ENCODE measurements at places on chromosomes 12 and 14.

- DNase-seq, result no peak
Observed at GRCh38 chr12:81992461-81992860, 233.3 kb upstream of the PPFIA2 start.

GRCh38 chr12:8991371-8992345 is 2.3 kb downstream of the KLRG1 start:
- DNase-seq, result no peak

- no peak for DNase-seq
Observed at GRCh38 chr14:23566778-23567185, 809 bp downstream of the AP1G2 start.

DNA sequence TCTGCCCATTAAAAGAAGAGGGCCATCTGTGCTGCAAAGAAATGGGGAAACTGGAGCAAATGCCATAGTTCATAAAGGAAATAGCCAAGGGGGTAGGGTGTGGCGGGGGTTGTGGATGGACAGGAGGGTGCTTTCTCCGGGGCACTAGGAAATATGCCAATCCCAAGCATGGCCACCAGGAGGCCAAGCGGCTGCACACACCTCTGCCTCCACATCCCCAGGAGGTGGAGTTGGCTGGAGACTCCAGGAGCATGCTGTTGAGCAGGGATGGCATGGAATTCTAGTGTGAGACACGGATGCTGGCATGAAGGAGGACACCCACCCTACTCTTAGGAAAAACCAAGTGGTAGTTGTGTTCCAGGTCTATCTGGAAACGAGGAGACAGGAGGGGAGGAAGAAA is 25.2 kb downstream of the NID2 start:
- DNase-seq, result no peak

DNA sequence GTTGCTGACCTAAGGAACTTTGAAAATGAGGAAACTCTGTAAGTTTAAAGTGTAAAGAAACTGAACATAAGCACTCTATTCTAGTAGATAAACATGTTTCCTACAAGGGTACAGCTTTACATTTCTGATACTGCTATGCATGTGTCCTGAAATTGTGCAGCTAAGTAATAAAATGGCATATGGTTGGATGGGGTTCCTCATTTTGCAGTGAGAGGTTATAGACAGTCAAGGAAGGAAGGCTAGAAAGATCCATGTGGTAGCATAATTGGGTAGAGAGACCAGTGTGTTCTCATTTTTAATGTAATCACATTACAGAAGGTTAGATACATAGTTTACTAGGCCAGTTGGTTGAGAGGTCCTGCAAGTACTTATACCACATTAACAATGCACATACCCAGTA is 477.0 kb downstream of the TMEM121 start:
- no peak for DNase-seq

GRCh38 chr14:35553808-35554207 is 19.8 kb downstream of the INSM2 start:
- no peak for DNase-seq

GRCh38 chr12:98126637-98127335 is 388.6 kb upstream of the TMPO start:
- DNase-seq, result no peak

DNA sequence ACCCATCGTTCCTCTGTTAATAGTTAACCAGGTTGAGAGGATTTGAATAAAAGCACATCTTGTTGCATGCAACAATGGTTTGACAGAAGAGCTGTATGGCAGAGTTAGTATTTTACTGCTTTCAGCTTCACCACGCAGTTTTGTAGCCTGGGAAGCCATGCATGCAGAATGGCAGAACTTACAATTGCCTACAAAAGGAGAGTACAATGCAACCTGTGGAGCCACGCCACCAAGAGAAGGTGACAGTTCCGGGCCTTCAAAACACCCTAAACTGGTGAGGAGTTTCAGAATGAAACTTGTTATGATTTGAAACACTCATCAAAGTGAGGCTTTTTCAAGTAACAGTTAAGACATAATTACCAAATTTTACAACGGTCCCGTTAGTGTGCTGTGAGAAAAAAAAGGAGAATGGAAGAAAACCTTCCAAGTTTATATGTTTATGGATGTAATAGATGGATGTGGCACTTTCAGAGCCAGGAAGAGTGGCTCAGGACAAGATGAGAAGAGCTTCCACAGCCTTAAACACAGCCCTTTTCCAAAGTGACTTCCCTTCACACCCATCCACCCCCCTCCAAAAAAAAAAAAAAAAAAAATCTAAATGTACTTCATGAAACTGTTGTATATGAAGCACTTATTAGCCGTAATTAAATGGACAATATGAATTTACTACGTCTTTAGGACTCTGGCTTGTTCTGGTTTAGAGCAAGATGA is 158.7 kb downstream of the EGLN3 start:
- DNase-seq, result no peak

DNA sequence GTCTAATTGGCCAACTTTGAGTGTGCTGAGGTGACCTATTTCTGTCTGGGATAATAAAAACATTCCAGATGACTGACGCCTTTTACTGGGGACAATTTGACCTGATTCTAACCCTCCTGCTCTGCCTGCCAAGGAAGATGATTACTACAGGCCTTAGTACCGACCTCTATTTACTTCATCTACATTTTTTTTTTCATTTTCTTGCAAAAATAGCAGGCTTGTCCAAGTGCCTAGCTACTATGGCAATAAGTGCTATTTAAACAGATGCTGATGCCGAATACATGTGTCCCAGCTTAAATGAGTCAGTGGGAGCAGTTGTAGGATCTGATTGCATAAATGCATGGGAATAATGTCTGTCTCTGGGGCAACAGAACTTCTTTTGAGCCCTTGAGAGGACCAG is 254.3 kb downstream of the RGS6 start:
- no peak for DNase-seq

DNA sequence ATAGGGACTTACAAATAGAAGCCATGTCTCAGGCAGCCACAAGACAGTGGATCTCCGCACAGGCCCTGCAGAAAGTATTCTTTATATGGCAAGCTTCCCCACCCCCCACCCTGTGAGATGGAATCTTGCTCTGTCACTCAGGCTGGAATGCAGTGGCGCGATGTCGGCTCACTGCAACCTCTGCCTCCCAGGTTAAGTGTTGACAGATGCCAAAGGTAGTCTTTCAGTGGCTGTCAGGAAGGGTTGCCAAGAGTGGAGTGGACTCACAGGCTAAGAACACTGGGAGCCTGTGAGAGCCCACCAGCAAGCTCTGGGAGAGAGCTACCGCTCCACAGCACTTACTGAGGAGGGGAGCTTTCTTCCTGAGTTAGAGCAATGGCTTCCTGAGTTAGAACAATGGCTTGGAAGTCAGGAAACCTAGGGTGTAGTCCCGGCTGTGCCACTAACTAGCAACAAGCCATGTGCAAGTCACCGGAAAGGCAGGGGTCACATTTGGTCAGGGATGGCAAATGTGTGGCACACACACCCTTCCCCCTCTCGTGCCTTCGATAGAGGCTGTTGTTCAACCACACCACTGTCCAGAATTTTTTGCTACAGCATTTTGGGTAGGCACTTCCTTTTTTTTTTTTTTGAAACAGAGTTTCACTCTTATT is 2.6 kb downstream of the RNASE1 start:
- DNase-seq, result no peak

DNA sequence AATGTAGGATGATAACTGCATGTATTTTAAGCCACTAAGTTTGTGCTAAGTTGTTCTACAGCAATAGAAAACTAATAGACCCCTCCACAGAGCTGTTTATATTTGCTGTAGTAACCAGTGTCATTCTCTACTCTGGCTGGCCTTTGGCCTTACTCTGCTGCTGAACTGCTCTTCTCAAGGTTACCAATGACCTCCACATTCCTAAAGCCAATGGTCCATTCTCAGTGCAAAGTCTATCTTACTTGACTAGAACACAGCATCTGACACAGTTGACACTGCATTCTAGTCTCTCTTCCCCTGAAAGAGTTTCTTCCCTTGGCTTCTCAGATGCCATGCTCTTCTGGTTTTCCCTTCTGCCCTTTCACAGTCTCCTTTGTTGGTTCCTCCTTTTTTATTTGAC is 154.8 kb upstream of the CRY1 start:
- no peak for DNase-seq

- DNase-seq, result peak; percentile 68
Observed at GRCh38 chr12:55966408-55967281, at the start of gene CDK2. TSS of gene CDK2 (plus strand) at chr12:55966830. CDS start at chr12:55967009, 179 bp downstream.

DNA sequence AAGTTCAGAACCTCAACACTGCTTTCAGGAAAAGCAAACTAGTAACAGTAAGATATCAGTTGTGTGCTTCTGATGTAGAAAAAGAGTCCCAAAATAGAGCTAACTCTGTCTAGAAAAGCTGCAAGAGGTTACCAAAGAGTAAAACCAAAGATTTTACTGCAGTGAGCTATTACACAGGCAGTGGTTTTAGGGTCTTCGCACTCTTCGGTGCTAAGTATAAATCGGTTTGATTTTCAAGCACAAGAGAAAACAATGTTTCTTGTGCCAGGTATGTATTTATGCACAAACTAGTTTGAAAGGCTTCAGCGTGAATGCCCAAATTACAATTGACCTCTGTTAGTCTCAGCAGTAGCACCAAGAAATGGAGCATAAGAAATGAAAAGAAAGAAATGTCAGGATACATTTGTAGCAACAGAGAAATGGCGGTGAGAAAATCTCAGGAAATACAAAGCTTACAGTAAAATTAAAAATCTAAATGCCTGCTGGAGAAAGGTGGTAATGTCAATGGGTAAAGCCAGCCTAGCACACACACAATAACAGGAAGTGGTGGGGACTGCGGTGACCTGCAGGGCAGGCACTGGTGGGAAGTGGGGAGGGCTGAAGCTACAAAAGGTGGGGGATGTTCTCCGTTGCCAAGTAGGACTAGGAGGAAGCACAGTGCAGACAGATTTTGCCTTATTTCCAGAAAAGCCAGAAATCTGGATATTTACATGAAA is 18.0 kb upstream of the DYRK2 start:
- DNase-seq, result no peak

DNA sequence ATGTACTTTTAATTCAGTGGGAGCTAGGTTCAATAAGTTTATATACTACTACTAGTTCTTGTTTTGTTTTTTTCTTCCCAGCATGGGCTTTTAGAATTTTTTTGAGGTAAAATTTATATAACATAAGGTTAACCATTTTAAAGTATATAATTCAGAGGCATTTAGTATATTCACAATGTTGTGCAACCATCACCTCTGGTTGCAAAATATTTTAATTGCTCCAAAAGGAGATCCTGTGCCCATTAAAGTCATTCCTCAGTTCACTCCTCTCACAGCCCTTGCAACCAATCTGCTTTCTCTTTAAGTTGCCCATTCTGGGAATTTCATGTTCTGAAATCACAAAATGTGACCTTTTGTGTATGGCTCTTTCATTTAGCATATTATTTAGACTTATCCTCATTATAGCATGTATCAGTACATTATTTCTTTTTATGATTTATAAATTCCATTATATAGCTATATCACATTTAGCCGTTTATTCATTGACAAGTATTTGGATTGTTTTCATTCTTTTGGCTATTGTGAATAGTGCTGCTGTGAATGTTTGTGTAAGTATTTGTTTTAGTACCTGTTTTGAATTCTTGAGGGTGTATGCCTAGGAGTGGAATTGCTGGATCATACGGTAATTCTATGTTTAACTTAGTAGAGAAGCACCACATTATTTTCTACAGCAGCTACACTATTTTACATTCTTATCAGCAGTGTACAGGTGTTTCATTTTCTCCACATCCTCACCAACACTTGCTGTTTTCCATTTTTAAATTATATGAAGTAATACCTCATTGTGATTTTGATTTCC is 59.1 kb downstream of the ARHGAP5 start:
- DNase-seq, result no peak

GRCh38 chr12:73057428-73057827 is 785.3 kb downstream of the TRHDE start:
- no peak for DNase-seq

DNA sequence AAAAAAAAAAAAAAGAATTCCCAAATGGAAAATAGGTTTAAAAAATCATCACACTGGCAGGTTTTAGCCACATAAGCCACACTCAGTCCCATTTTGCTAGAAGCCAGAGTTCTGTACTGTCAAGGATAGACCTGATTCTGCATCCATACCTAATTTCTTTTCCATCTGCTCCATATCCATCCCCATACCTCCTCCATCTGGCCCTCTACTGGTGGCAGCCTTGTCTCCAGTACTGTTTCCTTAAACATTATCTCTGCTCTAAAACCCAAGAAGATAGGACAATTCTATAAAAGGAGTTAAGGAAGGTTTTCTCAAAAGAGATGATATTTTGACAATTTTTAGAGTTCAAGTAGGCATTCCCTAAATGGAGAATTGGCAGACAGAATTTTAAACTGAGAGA is 26.0 kb upstream of the RXYLT1 start:
- no peak for DNase-seq

GRCh38 chr14:85762526-85762925 is 232.6 kb downstream of the FLRT2 start:
- DNase-seq, result no peak

GRCh38 chr12:93580682-93581081 is 8.2 kb downstream of the SOCS2 start:
- no peak for DNase-seq

DNA sequence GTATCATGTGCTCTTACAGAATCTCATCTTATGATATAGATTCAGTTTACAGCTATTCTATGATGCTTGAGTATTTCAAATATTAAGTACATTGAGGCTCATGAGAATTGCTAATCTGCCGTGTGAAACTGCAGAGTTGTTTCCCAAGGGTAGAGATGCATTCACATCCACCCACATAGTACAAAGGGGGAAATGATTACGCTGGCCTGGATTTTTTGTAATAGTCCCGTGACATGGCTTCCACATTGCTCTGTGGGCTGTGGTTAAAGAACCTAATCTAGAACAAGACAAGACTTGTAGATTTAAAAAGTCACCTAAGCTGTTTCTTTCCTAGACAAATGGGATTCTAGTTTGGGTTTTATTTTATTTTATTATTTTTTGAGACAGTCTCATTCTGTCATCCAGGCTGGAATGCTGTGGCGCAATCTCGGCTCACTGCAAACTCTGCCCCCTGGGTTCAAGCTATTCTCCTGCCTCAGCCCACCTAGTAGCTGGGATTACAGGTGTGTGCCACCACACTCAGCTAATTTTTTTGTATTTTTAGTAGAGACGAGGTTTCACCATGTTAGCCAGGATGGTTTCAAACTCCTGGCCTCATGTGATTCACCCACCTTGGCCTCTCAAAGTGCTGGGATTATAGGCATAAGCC is 13.0 kb upstream of the RIOX1 start:
- no peak for DNase-seq

DNA sequence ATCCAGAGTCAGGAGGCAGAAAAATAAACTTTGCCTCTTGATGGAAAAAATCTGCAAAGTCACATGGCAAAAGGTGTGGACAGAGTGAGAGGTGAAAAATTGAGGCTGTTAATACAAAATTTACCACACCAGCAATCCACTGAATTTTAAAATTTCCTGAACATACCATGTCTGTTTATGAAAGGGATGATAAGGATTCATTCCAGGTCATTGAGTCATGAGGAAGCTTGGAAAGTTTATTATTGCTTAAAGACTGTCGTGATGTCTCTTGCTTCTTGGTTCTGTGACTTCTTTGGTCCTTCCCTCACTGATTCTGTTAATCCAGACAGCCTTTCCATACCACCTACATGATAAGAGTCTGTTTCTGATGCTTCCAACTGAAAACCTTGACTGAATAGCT is 73.2 kb downstream of the TTC6 start:
- no peak for DNase-seq

- no peak for DNase-seq
Observed at GRCh38 chr14:90495357-90496276, 98.8 kb downstream of the CALM1 start.

GRCh38 chr12:3452348-3452747 is 38.7 kb upstream of the PRMT8 start:
- no peak for DNase-seq

Data from NCI-H1105 treated with DMSO at 0.1 percent for 48 hours (cell line).